ENCODE measurements at places on chromosomes 16 and 17. TPM values are rescaled to one million over a fixed set of nuclear protein-coding genes. Genes with fewer than 3 reads are reported as not detected.

Gene SULT1A2
- total RNA-seq = 1.4 TPM

Gene CDRT15L2
- not detected for total RNA-seq

Gene CALB2
- 1.5 TPM for total RNA-seq

Gene TPPP3
- total RNA-seq = 261 TPM

Gene SPN
- total RNA-seq = 0.33 TPM

Gene CCL18
- 0.54 TPM for total RNA-seq

Gene PTGES3L
- 3.2 TPM for total RNA-seq

Gene AOC3
- 1.6 TPM for total RNA-seq

Gene SLFN13
- total RNA-seq = 0.56 TPM

Gene KCNJ12
- 0.85 TPM for total RNA-seq

Gene TAT
- total RNA-seq = 0.09 TPM

Gene KCNAB3
- total RNA-seq = 2.0 TPM

Gene TMC7
- 1.5 TPM for total RNA-seq

Gene G6PC1
- total RNA-seq = not detected

Gene TP53TG3
- 0.63 TPM for total RNA-seq

Gene PIMREG
- total RNA-seq = 3.3 TPM

Gene TLCD2
- 4.1 TPM for total RNA-seq

Gene MT3
- not detected for total RNA-seq

Gene C17orf107
- total RNA-seq = 0.86 TPM

Gene CYBA
- 5.5 TPM for total RNA-seq

Gene ADAD2
- total RNA-seq = 1.6 TPM

Gene CPHXL2
- 0.92 TPM for total RNA-seq

Gene NTN1
- 8.0 TPM for total RNA-seq

Gene PIPOX
- 3.8 TPM for total RNA-seq

Gene ZPBP2
- total RNA-seq = not detected

Gene SERPINF2
- 0.63 TPM for total RNA-seq

Gene CLEC3A
- total RNA-seq = 0.21 TPM

Gene ALDH3A1
- not detected for total RNA-seq

Gene TSPAN10
- total RNA-seq = 1.2 TPM

Gene SOX8
- total RNA-seq = 2.1 TPM

Gene KCNJ16
- 0.96 TPM for total RNA-seq

Gene CLEC19A
- total RNA-seq = not detected

Gene ALOX12
- 0.31 TPM for total RNA-seq

Gene PPP1R27
- 1.3 TPM for total RNA-seq

Gene ZNF385C
- total RNA-seq = 1.9 TPM

Gene CMIP
- 35.3 TPM for total RNA-seq

Gene CX3CL1
- total RNA-seq = 10.9 TPM

Gene TMIGD1
- total RNA-seq = not detected

Gene CASKIN1
- 1.8 TPM for total RNA-seq

Gene TBC1D3K
- total RNA-seq = not detected

Gene ABCC11
- total RNA-seq = 0.29 TPM

Gene PPL
- 6.5 TPM for total RNA-seq

Gene TRPV2
- total RNA-seq = 1.1 TPM

Gene HP
- 1.0 TPM for total RNA-seq

Gene TMEM98
- 16.2 TPM for total RNA-seq

Gene PRSS8
- total RNA-seq = 1.2 TPM

Gene C17orf58
- 20.4 TPM for total RNA-seq

Data from motor neuron (in vitro differentiated cells).